ENCODE measurements at places on chromosomes 13 and 19. TPM values are rescaled to one million over a fixed set of nuclear protein-coding genes. Genes with fewer than 3 reads are reported as not detected.

DNA sequence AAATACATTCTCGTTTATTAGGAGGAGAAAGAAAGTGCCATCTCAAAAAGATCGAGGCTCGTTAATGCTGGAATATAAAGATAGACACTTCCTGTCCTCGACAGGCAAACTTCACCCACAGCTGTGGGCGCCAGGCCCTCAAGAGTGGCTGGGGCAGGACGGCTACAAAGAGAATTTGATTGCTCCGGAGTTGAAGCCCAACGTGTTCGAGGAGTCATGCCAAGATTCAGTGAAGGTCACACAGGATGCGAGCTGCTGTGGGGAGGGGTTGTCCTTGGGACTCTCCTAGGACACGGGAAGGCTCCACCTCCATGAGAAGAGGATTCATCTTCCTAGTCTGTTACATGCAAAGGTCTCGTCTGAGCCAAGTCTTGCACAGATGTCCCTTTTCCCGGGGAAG is 16.3 kb upstream of the PTPRS start:
- no peaks in the 10 kb centered on the region for H3K4me1 ChIP-seq
- no peaks in the 10 kb centered on the region for H3K27me3 ChIP-seq
- H3K27ac ChIP-seq = no peak overlapping the region
- no peaks in the 10 kb centered on the region for H3K36me3 ChIP-seq
- H3K4me3 ChIP-seq = no peak overlapping the region

- no peaks in the 10 kb centered on the region for H3K36me3 ChIP-seq
- no peak overlapping the region for H3K4me3 ChIP-seq
- peaks cover 2% of the 10 kb centered on the region for H3K27me3 ChIP-seq
- H3K27ac ChIP-seq = no peak overlapping the region
Observed at GRCh38 chr13:101149735-101150384, 266.4 kb downstream of the NALCN start.

Gene HIPK4
- total RNA-seq = not detected

Gene FGF21
- 3.0 TPM for total RNA-seq

Gene TMEM161A
- total RNA-seq = 38.3 TPM
